ENCODE measurements at places on chromosomes 11 and 22. TPM values are rescaled to one million over a fixed set of nuclear protein-coding genes. Genes with fewer than 3 reads are reported as not detected.

The ZFPL1 gene
- 42.5 TPM for total RNA-seq

The MPZL3 gene
- total RNA-seq: 0.41 TPM

The EXT2 gene
- 100 TPM for total RNA-seq

The ARHGEF17 gene
- 30.3 TPM for total RNA-seq

The ADAMTS8 gene
- total RNA-seq: not detected

The CSF2RB gene
- 0.98 TPM for total RNA-seq

The EXPH5 gene
- total RNA-seq: 1.1 TPM

The KCNQ1OT1 gene
- total RNA-seq: 7.3 TPM

All from fibroblast of the aortic adventitia (primary cell).